Glomerular endothelial cell (primary cell): ENCODE measurements at places on chromosomes 3 and 15.

- DNase-seq: no peak
Measured at GRCh38 chr15:69595009-69595791, 142.6 kb downstream of the RPLP1 start.

DNA sequence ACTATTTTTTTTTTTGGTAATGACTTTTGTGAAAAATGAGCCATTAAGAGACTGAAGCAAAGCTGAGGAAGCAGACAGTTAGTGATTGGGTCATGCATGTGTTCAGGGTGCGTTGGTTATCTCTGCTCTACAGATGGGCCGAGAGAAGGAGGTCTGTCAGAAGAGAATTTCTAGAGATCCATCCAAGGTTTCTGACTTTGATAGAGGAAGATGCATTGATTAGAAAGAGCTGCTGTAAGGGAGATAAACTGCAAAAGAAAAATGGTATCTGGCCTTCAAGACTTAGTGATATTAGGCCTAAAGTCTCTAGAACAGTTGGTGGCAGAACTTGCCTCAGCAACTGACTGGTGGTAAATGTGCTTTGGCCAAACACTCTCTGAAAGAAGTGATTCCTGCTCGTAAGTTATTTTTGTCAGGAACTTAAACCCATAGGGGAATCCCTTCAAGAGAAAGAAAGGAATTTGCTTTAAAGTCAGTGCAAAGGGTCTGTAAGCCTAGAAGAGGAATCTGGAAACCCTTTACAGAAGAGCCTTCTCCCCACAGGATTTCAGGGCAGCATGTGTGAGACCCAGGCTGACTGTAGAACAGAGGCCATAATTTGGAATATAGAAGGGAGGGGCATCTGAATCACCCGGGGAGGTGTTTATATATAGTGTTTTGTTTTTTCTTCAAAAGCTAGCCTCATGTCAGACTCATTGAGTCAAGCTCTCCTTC, 67.8 kb downstream of the OPA1 start:
- DNase-seq: no peak

DNA sequence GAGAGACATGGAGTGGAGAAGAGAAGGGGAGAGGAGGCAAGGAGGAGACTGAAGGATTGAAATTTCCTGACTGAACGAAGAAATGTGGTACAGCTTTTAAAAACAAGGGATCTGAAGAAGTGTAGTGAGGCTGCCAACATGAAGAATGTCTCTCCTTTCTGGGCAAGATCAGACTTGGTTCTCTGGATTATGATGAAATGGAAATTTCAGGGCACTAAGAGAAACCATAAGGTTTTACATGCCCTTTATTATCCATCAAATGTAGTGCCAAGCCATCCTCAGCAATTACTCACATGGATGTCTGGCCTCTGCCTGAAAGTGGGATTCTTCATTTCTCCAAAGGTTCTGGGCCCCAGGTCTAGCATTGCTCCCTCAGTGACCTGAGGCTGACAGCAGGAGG, 77.6 kb upstream of the CCDC80 start:
- no peak for DNase-seq

DNA sequence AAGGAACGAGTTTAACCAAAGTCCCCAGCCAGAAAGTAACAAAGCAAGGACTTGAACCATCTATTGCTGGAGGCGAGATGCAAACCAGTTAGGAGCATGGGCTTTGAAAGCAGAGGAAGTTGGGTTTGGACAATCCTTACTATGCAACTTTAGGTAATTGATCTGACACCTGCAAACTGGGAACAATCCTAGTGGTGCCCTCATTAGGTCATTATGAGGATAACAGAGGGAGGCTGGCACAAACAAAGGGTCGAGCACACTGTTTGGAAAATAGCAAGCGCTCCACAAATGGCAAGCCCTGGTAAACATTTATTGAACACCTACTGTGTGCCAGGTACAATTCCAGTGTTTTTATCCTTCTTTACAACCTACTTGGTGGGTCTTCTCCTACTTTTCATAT, 45.6 kb downstream of the WNT5A start:
- DNase-seq: no peak

- DNase-seq: no peak
Measured at GRCh38 chr3:119628816-119629445, 31.2 kb downstream of the PLA1A start.

DNA sequence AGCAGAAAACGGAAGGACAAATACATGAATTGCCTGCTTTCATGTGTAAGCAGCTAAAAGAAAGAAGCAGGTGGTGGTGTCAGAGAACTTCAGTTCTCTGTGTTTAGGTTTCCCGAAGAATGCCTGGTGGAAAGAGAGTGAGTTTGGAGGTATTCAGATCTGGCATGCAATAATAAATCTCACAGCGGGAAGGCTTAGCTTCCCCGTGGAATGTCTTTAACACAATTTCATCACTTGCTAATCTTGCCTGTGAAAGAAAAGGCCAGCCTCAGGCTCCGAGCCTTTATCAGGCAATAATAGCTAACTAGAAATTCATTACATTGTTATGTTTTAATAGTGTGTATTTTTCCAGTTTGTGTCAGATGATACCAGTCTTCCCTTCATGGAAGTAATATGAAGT, 220.3 kb downstream of the PDZRN3 start:
- no peak for DNase-seq
